Activated CD4-positive, alpha-beta T cell treated with anti-CD3 and anti-CD28 coated beads for 48 hours (primary cell): ENCODE measurements at places on chromosomes 16 and 17.
A peak's percentile ranks its signal among the peaks of the same experiment; 100 is the strongest.

DNA sequence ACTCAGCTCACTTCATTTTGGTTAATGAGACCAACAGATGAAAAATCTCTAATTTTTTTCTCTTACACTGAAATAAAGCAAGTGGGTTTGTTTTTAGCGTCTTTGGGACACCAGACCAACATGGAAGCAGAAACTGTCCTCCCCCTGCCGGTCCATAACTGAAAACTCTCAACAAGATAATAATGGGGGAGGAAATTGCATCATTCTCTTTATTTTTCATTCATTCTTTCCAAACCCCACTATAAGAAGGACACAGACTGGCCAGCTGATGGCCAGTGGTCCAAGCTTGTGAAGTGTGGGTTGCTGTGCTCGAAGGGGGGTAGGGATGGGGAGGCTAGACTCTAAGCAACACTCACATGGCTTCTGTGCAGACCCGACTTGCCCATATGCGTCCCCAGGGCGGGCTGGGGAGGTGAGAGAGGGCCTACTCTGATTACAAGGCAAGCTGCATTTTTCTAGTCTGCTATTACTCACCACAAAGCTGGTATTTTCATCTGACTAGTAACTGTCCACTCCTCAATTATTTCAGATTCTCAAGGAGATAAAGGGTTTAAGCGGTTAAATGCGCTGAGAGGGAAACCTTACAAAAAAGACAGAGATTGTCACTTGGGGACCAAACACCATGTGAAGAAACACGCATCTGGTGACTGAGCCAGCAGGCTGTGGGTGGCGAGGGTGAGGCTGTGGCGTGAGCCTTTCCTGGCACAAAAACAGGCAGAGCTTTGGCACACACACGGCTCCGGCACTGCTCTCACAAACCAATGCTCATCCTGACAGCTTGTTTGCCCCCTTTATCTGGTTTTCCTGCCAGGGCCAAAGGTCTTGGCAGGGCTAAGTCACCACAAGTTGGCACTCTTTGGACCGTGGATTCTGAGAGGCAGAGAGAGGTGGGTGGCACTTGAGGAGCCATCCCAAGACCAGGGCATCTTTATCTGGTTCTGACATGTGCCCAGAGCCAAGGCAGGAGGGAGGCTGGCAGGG is 38.2 kb downstream of the MARF1 start:
- DNase-seq: no peak

GRCh38 chr17:38724337-38724988 is 5.7 kb upstream of the CISD3 start:
- no peak for DNase-seq

GRCh38 chr17:77826132-77826873 is 132.2 kb upstream of the TNRC6C start:
- no peak for DNase-seq

- no peak for DNase-seq
Measured at GRCh38 chr17:58985367-58985766, 121.3 kb downstream of the TRIM37 start.

GRCh38 chr17:42067371-42068091 is 17.1 kb upstream of the C17orf113 start:
- DNase-seq: peak; percentile 85

DNA sequence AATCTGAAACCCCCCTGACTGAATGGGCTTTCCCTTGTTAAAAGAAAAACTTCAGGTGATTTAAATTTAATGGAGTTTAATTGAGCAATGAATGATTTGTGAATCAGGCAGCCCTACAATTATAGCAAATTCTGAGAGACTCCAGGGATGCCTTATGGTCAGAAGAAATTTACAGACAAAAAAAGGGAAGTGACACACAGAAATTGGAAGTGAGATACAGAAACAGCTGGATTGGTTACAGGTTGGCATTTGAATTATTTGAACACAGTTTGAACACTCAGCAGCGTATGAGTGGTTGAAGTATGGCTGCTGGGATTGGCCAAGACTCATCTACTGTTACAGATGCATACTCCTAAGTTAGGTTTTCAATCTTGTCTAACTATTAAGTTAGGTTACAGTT is 19.0 kb upstream of the CPHXL start:
- DNase-seq: no peak

GRCh38 chr16:31700530-31701388 is 172.8 kb upstream of the ZNF267 start:
- peak; percentile 91 for DNase-seq

- no peak for DNase-seq
Measured at GRCh38 chr17:73267648-73268537, 6.2 kb upstream of the CPSF4L start.

DNA sequence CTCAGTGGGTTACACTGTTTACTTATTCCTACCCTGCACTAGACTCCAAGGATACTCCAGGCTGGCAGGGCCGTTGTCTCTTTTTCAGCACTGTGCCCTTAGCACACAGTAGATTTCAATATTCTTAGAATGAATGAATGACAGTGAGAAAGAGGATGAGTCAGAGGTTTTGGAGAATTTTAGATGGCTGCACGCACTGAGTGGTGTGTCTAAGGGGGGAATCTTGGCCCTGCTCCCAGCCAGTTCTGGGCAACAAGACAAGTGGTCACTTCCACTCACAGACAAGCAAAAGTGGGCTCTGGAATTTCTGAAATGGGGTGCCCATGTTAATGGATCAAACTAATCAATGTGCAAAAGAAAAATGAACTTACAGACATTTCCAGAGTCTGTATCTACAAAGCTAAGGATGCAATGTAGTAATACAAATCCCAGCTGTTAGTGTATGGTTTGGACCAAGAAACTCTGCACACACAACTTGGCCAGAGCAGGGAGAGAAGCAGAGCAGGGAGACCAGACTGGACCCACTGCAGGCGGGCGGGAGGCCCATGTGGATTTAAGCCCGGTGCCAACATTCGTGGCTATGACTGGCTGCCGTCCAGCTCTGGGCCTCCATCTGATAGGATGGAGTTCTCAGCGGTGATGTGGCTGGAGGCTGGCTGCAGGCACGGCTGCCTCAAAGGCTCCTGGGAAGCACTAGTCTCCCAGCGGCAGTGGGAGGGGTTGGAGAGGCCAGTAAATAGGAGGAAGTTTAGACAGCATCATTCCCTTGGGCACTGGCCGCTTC is 95.6 kb upstream of the CDYL2 start:
- DNase-seq: no peak

- peak; percentile 94 for DNase-seq
Measured at GRCh38 chr17:17849147-17849820, 12.5 kb upstream of the SREBF1 start.

DNA sequence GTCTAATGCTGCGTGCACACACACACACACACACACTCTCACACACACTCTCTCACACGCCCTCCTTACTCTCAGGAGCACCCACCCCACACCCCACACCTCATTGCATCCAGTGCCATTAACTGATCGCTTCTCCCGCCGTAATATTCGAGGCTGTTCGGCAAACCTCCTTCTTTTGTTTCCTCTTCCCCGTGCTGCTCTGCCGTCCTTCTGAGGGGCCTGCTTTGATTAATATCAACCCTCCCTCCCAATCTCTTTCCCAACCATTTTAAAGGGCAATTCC is 156.2 kb upstream of the TNRC6C start:
- DNase-seq: no peak

GRCh38 chr17:83062818-83063671 is 16.4 kb upstream of the METRNL start:
- DNase-seq: peak; percentile 1

DNA sequence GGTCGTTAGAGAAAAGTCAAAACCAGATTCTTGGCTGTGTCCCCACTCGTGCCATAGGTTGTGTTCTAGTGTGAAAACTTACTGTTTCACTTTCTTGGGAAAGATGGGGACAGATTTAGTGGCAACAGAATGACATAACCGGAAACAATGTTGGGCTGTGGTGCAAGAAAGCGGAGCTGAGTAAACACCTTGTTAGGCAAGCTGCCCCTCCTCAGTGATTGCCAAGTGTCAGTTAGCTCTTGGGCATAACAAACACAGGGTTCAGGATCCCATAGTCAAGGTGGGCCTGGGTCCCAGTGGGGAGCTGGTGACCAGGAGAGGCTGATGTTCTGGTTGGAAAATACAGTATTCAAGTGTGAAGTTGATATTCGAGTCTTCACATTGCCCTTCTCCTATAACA is 15.4 kb downstream of the UBN1 start:
- no peak for DNase-seq

GRCh38 chr17:67027031-67027628 is 17.2 kb upstream of the CACNG1 start:
- no peak for DNase-seq

GRCh38 chr16:20897253-20897897 is 2.8 kb downstream of the DCUN1D3 start:
- no peak for DNase-seq

- no peak for DNase-seq
Measured at GRCh38 chr16:58537124-58537906, 22.0 kb downstream of the SETD6 start.

- DNase-seq: no peak
Measured at GRCh38 chr16:72285728-72286127, 113.8 kb upstream of the PMFBP1 start.

- DNase-seq: no peak
Measured at GRCh38 chr17:8438441-8438840, 2.8 kb downstream of the NDEL1 start.

DNA sequence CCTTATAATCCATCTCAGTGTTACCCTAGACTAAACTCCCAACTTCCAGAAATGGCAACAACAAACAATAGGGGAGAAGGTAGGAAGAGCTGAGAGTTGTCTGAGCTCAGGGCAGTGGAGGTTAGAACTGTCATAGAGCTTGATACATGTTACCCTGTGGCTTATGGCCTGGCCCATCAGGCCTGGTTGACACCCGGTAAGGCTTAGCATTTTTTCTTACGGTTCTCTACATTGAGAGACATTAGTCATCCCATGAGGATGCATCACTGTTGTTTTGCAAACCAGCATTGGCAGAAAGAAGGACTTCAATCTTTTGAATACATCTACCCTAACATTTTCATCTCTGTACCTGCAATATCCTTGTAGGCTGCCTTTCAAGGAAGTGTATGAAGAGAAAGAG is 226.6 kb downstream of the PHKB start:
- DNase-seq: no peak

GRCh38 chr16:54335230-54335629 is 48.6 kb upstream of the IRX3 start:
- DNase-seq: no peak

- DNase-seq: peak; percentile 28
Measured at GRCh38 chr17:17774009-17774881, 62.5 kb downstream of the SREBF1 start.

GRCh38 chr17:37221865-37222264 is 153.9 kb upstream of the C17orf78 start:
- DNase-seq: no peak

DNA sequence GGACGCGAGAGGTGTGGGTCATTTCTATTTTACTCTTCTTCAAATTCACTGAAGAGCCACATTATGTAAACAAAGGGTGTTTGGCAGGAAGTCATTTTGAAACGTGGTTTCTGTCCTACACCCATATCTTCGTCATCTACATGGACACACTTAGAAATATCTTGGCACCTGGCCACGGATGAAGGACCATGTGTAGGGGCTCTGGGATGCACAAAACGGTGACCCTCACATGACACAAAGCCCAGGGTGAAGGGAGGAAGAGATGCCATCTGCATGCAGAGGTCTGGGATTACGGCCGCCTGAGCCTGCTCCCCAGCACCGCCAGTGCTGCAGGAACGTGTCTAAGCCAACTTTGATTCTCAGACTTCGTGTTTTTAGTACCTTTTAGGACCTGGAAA is 130.2 kb upstream of the CHMP6 start:
- DNase-seq: no peak

GRCh38 chr17:9298135-9298534 is 276.8 kb downstream of the NTN1 start:
- DNase-seq: no peak

- DNase-seq: no peak
Measured at GRCh38 chr17:11446316-11446715, 152.0 kb upstream of the DNAH9 start.

GRCh38 chr17:79581324-79581932 is 29.4 kb downstream of the RBFOX3 start:
- no peak for DNase-seq

GRCh38 chr17:81994593-81995462 is 17.4 kb downstream of the ASPSCR1 start:
- DNase-seq: no peak

DNA sequence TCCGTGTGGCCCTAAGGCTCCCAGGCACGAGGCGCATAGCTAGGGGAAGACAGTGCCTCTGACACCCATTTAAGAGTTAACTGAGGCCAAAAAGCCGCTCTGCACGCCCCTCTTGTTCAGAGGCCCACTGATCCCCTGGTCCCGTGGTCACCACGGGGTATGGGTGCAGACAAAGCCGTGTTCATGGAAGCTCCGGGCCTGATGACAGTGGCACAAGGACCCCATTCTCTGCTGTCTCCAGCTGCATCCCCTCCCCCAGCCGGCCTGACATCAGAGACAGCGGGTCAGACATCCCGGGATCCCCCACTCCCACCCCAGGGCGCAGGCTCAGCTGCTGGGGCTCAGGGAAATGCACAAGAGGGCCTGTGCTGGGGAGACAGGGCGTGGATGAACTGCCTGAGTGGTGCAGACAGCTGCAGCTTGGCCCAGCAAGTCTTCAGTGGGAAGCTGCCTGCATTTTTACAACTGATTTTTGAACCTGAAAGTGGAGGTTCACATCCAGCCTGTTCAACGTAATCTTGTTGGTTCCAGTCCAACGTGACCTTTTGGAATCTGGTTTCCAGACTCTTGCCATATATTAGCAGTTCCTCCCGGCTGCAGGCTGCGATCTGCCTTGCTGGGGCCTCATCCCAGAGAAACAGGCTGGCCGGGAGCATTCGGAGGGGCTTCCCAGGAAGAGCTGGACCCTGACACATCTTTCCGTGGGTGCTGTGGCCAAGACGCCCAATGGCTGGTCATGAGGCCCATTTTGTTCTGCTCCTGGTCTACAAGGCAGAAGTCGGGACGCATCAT is 9.7 kb upstream of the BAHCC1 start:
- no peak for DNase-seq

DNA sequence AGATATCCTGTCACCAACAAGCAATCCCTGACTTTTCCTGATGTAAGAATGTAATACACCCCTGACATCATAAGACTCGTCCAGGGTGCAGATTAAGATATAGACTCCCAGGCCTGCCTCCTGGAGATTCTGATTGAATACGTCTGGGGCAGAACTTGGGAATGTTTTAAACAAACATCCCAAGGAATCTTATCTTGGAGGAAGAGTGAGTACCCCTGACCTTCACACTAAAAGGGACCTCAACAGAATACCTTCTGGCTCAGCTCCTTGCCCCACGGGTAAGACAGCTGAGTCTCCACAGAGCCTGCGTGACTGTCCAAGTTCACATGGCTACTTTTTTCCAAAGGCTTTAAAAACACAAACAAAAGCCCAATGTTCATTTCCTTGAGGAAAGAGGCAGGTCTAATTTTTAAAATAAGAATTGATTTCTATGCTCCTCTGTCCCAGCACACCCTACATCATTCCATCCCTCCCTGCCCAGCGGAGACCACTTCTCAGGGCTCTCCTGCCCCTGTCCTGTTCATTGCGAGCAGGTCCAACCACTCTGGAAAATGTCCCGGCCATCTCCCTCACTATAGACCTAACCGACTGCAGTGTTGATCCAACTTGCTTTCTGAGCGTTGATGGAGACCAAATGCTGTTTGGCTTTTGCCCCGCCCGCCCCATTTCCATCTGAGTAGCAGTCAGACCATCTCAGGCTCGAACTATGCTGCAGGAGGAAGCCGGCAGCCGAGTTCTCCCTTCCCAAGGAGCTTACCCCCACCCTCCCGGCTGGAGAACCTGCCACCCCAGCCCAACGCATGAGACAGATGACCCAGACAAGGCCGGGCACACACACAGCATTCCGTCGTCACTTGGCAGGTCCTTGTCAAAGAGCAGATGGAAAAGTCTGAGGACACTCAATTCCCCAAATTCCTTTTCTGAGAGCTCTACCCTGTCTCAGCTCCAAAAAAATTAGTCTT is 44.1 kb upstream of the MYH10 start:
- no peak for DNase-seq
